SHP77 (cell line): ENCODE measurements at places on chromosomes 11 and 22.

DNA sequence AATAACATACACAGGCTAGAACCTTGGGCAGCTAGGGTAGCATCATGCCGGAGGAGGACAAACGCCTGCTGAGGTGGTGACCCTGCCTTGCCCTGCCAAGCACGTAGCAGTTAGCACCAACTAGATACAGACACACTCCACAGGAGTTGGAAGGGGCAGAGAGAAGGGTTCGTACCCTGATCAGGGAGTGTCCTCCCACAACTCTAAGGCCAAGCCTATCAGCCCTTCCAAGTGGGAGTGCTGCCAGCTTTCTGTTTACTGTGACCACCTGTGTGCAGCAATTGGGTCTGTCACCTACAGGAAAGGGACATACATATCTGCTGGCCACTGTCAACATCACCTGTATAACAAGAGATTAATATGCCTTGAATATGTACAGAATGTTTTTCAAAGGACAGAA, 1.9 kb upstream of the THAP7 start:
- peak; percentile 21 for DNase-seq

DNA sequence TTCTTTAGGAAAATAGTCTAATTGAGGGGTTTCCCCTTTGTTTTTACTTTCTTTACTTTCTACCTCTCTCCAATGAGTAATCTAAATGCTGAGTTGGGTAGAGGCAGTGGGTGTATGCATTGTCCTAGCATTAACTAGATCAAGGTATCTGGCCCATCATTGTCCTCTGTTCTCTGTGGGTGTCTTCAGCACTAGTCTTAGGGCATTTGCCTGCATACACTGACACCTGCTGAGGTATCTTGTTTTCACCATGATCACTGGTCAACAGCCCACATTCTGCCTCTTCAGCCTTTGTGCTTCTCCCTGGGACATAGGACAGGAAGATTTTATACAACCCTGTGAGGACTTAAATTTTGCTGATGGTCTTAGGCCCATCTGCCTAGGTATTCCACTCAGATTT, 371.1 kb downstream of the RAB38 start:
- DNase-seq: no peak

DNA sequence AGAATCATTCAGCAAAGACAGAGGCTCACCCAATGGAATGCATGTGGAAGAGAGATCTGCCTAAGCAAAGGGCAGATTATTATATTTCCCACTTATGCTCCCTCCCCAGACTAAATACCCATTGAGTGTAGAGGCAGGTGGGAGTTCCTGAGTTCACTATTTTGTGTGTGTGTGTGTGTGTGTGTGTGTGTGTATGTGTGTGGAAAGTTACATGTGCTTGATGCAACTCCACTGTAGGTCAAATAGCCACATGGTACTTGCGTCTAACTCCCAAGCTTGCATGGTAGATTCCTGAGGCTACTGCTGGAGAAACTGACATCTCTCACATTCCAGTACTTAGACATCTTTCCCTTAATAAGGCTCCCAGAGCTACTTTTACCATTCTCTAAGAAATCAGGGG, 3.4 kb upstream of the COPB1 start:
- no peak for DNase-seq

DNA sequence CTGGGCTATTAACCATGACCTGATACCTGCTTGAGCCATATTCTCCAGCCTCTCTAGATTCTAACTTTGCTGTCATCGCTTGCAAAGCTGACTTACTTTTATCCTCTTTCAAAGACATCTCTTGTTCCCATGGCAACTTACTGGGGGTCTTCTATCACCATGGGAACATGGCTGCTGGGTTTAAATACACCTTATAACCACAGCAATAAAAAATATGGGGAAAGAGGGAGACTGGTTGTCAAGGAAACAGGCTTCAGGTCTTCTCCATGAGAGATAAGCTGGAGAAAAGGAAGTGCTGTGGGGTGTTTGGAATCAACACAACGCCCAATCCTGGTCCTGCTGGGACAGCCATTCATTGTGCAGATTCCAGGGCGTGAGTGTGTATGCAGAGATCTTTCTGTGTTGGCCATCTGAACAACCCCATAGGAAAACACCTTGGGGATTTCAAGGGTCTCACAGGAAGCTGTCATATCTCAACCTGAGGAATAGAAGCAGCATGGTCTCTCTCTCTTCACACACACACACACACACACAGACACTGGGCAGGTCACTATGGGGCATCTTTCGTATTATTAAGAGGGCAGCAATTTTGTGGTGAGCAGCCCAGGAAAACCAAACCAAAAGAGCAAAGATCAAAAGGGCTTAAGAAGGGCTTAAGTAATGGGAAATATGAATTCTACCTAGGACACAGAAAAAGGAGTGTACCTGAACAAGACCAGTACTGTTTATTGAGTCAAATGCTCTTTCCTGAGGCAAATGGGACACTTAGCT, 344.7 kb upstream of the NCAM1 start:
- no peak for DNase-seq

- no peak for DNase-seq
Observed at GRCh38 chr22:48975886-48976285, 851.8 kb downstream of the BRD1 start.

- no peak for DNase-seq
Observed at GRCh38 chr22:29641042-29641699, 37.7 kb downstream of the NF2 start.

DNA sequence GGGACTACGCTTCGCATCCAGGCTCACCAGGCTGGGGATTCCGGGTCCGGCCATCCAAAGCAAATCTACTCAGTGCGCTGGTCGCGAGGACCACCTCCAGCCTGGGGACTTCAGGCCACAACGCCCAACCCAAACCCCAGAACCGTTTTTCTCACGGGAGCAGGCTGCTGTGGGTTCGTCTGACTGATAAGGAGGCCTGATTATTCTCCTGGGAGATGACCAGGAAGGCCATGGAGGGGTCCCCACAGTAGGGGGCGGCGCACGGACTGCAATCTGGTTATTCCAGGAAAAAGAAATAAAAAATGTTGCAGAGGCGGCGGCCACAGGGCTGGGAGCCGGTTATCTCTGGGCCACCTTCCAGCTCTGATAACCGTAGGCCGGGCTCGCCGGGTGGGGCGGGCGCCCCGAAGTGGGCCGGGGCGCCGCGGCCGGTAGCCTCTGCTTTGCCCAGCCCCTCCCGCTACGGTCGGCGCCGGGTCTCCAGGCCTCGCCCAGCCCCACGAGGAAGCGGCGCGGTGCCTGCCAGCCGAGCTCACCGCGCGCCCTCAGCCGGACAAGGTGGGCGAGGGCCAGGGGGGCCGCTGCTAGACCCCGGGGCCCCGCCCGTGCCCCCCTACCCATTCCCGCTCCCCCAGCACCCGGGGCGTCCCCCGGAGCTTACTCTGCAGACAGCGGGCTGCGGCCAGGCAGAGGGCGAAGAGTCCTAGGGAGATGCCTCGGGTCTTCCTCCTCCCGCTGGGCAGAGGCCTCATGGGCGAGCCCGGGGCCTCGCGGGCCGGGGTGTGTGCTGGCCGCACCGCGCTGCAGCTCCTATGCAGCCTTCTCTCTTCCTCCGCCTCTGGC, 446 bp downstream of the VSTM5 start:
- DNase-seq: peak; percentile 26

GRCh38 chr11:46615756-46616155, 1.3 kb downstream of the HARBI1 start:
- DNase-seq: no peak

DNA sequence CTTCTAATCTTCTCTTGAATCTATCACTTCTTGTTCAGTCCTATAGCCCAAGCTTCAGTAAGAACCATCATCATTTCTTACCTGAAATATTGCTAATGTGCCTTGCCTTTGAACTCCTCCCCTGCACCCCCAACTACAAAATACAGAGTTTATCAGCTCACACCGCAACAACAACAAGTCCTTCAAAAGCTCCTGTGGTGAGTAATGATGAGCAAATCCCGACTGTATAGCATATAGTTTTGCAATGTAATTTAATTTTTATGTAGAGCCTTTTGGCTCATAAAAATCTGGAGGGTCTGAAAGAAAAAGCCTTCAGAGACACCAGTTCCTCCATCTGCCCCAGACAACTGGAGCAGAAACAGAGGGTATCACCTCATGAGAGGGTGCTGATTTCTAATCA, 124.7 kb downstream of the ARHGAP32 start:
- no peak for DNase-seq

DNA sequence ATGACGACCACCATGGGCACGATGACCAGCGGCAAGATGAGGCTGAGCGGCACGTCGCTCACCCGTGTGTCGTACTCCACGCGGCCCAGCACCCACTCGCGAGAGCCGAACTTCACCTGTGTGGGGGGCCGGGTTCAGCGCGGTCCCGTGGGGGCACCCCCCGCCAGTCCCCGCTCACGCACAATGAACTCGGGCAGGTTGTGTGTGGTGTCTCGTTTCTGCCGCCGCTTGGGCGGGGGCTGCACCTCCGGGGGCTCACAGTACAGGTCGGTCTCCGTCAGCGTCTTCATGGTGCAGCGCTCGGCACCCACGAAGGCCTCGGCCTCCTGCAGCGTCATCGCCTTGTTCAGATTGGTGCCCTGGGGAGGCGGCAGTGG, 11.2 kb upstream of the MAPK11 start:
- no peak for DNase-seq
